ENCODE measurements at places on chromosomes 5 and 9.
A peak's percentile ranks its signal among the peaks of the same experiment; 100 is the strongest.

DNA sequence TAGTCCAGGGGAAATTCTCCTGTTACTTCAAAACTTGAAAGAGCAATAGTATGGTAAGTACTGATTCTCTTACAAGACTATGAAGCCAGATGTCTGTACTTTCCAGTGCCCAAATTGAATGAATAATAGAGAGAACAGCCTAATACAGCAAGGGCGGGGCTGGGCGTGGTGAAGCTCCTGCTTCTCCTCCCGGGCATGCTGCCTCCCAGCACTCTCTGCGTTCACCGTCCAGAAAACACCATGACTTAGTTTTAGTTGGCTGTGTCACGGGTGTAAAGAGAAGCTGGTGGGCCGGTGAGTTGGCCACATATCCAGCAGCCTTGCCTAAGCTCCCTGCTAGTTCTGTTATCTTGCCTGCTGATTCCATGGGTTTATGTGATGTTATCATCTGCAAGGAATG, 40.7 kb upstream of the ADAMTS2 start:
- no peak for DNase-seq

DNA sequence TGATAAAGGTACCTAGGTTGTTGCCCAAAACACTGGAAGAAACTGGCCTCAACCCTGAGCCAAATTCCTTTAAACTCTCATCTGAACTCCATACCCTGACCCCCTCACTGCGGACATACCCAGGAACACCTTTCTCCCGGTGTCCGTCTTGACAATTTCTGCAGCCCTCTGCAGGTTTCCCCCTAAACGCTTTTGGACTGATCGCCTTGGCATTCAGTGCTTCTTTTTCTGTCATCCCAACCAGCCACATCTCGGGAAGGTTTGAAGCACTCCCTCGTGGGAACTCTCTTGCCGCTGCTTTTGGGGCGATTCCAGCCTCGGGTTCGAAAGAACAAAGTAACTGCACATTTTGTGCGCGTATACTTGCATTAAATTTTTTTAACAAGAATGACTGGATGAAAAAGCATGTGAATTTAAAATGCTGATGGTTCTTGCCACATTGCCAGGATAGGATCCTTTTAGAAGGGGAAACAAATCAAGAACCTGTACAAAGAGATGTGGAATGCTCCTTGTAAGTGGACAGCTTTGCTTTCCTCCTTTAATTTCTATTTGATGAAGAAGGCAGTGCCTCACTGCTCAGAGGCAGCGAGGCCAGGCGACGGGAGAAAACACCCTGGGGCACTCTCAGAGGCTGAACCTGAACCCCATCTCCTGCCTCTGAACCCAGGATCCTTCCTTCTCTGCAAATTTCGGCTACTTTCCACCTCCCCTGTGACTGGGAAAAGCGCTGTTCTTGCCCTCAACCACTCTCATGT, 615 bp downstream of the PSMD5 start:
- no peak for DNase-seq

DNA sequence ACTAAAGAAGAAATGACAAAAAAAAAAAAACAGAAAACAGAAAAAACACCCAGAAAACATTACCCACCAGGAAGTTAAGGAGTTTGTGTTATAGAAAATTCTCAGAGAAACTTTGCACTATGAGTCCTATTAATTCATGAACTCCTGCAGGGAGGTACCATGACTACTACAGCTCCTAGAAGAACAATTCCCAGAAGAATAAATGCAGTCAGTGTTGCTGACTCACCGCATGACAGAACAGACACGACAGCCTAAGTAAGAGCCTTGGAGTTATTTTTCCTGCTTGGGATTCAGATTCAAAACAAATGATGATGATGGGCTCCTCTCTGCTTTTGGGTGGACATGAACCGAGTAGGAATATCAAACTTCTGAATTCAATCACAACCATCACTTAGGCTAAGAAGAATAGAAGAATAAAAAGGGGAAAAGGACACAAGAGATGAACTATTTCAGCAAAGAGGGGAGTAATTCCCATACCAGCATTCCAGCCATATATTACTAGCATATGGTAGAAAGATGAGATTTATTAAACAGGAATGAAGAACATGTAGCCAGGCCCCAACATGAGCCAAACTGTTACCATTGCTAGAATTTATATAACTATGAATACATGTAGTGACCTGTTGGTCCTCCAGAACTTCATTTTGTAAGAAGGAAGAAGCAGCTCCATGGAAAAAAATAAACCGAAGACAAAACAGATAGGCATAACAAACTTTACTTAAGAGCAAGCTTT, 209.6 kb upstream of the PDE4D start:
- no peak for DNase-seq

DNA sequence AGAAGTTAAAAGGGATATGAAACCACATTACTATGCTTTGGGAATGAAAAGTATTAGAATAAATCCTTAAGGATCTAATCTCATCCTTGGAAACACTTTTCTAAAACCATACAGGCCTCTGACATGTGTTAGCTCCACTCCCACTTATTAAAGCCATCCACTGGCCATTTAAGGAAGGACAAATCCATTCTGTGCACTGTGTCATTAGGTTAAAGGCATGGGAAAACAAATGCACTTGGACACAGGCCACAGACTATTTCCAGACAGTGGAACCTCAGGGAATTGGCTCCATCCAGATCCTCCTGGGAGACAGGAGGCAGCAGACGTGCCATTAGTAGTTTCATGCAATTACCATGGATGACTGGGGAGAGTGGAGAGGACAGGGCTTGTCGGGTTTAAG, 454.9 kb downstream of the ENC1 start:
- DNase-seq, result no peak

GRCh38 chr5:34487956-34488355, 168.2 kb upstream of the RAI14 start:
- no peak for DNase-seq

GRCh38 chr9:81771571-81771970, 82.2 kb upstream of the TLE1 start:
- no peak for DNase-seq

GRCh38 chr9:134644725-134645606, 3.4 kb downstream of the COL5A1 start:
- DNase-seq, result no peak

- DNase-seq, result no peak
These were observed 17.8 kb downstream of the SERINC5 start for GRCh38 chr5:80238097-80238496.

- no peak for DNase-seq
These were observed 8.4 kb downstream of the IRX4 start for GRCh38 chr5:1874348-1874747.

GRCh38 chr9:23229890-23230317, 596.1 kb downstream of the ELAVL2 start:
- DNase-seq, result no peak

GRCh38 chr5:150895431-150896428, 9.1 kb downstream of the ZNF300 start:
- no peak for DNase-seq

GRCh38 chr9:134669399-134669955, 27.9 kb downstream of the COL5A1 start:
- DNase-seq, result no peak

GRCh38 chr9:100196215-100196614, 97.2 kb downstream of the INVS start:
- DNase-seq, result no peak

- no peak for DNase-seq
These were observed 33.7 kb downstream of the NACC2 start for GRCh38 chr9:136061405-136061804.

GRCh38 chr9:74304598-74304997, 192.5 kb upstream of the RORB start:
- DNase-seq, result no peak

- peak; percentile 57 for DNase-seq
These were observed at the start of gene ANKRD18A for GRCh38 chr9:38620483-38621433. Gene ANKRD18A, minus strand, starts transcription at chr9:38620596. Its CDS starts 311 bp downstream, at chr9:38620285.

DNA sequence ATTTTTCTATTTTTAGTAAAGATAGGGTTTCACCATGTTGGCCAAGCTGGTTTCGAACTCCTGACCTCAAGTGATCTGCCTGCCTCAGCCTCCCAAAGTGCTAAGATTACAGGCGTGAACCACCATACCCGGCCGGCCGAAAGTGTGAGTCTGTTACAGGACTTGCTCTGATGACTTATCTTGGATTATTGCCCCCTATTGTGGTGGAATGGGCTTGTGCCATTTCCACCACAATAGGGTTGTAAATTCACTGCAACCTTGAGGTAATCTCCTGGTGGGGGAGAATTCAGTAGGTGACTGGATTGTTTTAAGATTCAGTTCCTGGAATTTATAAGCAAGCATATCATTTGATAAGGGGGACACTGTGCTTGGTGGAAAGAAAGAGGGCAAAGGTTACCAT, 15.0 kb upstream of the HMGCR start:
- DNase-seq, result no peak

DNA sequence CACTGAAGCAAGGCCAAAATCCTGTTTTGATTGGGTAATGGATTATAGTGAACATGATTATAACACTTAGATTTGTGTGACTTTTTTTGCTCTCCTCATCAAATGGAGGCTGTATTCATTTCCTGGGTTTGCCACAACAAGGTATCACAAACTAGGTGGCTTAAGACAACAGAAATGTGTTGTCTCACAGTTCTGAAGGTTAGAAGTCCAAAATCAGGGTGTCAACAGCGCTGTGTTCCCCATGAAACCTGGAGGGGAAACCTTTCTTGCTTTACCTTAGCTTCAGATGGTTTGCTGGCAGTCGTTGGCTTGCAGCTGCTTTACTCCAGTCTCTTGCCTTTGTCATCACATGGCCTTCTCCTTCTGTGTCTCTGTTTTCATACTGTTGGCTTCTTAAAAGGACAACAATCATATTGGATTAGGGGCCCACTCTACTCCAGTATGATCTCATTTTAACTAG, 32.4 kb downstream of the CDC42SE2 start:
- DNase-seq, result no peak

DNA sequence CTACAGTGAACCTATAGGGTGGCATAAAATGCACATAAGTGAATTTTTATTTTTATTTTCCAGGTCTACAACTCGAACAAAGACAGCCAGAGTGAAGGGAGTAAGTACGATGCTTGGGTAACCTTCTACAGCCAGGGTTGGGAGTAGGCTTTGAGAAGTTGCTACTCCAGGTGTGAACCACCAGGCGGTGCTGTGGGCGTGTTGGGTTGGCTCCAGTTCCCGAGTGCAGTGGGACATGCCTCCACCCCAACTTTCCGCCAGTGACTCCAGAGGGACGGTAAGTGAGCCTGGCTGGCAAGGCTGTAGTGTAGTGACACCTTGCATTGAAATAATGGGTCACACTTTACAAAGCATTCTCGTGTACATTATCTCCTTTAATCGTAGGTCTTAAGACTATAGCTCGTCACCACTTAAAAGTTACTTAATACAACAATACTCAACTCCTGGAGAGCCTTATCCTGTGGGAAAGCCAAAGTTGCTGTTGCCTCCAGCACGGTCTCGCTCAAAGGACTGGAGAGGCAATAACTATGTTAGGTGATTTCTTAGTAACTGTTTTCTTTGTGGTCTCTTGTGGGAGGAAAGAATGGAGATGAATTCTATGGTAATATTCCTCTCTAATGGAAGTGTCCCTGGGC, 244.0 kb downstream of the ARHGAP26 start:
- no peak for DNase-seq

DNA sequence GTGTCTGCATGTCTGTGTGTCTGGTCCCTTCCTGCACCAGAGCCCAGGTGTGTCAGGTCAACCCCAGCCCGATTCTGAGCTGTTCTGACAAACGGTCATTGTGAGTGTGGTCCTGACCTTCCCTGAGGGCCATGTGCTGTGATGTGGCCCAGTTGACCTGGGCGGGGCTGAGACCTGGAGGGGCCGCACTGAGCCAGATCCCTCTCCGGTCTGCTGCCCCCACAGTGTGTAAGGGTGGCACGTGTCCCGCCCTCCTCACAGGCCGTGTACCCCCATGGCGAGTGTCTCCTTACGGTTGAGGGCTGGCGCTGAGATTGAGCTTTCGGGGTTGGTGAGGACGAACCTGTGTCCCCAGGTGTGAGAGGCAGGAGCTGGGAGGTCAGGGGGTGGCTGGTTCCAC, 136.5 kb downstream of the MRPL36 start:
- no peak for DNase-seq

DNA sequence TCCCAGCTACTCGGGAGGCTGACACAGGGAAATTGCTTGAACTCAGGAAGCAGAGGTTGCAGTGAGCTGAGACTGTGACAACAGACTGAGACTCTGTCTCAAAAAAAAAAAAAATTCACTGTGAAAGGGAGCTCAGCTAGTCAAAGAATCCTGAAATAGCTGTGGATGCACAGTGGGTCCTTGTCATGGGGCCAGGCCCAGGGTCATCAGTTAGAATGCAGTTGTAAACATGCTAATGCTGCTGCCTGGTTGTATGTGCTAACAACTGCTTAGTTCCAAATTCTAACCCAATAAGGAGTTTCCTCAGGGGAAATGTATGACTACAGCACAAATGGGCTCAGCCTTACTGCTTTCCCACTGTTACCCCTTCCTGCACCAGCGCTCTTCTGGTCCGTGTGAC, 84.0 kb downstream of the PALM2AKAP2 start:
- DNase-seq, result no peak

- DNase-seq, result no peak
These were observed 263.3 kb downstream of the GADD45G start for GRCh38 chr9:89868100-89868499.

DNA sequence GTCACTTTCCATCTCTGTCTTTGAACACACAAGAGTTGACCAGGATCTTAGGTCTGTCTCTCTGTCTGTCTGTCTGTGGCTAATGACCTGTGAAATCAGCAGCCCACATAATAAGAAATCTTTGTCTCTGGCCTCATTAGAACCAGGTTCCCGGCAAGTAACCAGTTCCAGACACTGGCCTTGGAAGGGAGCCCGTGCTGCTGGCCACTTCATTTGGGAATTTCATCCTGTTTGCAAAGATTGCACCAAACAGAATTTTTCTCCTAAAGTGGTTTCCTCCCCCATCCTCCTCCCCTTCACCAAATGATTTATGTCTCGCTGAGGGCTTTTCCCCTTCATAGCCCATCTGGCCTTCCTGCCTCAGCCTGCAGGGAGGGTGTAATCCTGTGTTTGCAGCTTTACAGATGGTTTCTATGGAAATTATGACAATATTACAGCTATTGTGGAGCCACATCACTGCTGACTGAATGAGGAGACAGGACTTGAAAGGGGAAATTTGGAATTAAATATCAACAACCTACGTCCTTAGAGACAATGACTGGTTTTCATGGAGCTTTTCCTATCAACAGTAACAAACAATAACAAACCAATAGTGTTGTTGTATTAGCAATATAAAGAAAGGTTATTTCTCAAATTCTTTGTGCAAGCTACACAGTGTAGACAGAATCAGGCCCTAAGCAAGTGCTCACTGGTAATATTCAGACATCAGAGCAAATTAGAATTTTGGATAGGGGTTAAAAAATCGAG, 25.7 kb downstream of the DPYSL3 start:
- DNase-seq, result peak; percentile 98

GRCh38 chr5:72075461-72075860, 31.8 kb upstream of the MAP1B start:
- DNase-seq, result no peak

All from NCI-H2029 treated with DMSO at 0.1 percent for 48 hours (cell line).